ENCODE measurements at places on chromosomes 2 and 18. TPM values are rescaled to one million over a fixed set of nuclear protein-coding genes. Genes with fewer than 3 reads are reported as not detected.

SPP2 gene
- total RNA-seq: not detected

OTOS gene
- total RNA-seq: not detected

HAAO gene
- total RNA-seq: 0.86 TPM

TGFA gene
- not detected for total RNA-seq

LYG1 gene
- 1.5 TPM for total RNA-seq

GRCh38 chr18:58227361-58227930 is 183.4 kb downstream of the NEDD4L start:
- H3K27ac ChIP-seq: no peak overlapping the region
- no peak overlapping the region for H3K4me3 ChIP-seq
- no peak for DNase-seq
- peaks cover 17% of the 10 kb centered on the region for H3K27me3 ChIP-seq
- no peaks in the 10 kb centered on the region for H3K4me1 ChIP-seq
- no peaks in the 10 kb centered on the region for H3K36me3 ChIP-seq

DNA sequence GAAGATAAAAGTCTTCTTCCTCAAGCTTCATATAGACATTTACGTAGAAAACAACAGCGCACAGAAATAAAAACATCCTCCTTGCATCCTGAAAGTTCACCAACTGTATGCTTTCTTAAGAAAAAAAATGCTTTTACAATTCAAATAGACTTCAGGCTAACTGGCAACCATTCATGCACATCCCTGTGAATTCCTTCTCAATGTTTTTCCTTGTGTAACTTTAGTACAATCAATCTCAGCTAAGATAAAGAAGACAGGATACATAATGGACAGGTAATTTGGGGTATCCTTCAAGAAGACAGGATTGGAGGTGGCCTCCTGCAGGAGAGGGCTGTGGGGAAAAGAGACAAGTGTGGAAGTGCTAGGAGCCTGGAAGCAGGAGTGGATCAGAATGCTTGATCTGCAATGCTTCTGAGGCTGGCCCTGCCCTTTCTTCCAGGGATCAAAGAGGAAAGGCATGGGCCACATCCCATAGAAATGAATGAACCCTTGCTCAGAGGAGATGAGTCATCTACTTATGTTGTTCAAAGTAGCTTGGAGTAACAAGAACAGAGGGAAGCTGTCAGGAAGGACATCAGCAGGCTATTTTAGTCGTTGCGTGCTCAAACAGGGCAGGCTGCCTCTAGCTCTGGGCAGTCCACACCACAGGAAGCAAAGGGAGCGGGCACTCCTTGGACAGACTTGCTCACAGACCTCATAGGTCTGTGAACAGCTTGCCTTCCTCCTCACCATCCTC is 126.6 kb downstream of the TMEM131 start:
- peaks cover 2% of the 10 kb centered on the region for H3K36me3 ChIP-seq
- H3K27me3 ChIP-seq: no peaks in the 10 kb centered on the region
- no peak overlapping the region for H3K4me3 ChIP-seq
- no peak overlapping the region for H3K27ac ChIP-seq
- DNase-seq: no peak
- H3K4me1 ChIP-seq: peaks cover 35% of the 10 kb centered on the region

- no peak for DNase-seq
- H3K27me3 ChIP-seq: no peaks in the 10 kb centered on the region
- no peaks in the 10 kb centered on the region for H3K36me3 ChIP-seq
- H3K27ac ChIP-seq: no peak overlapping the region
Measured at GRCh38 chr2:55061523-55062344, 11.5 kb upstream of the RTN4 start.
